ENCODE measurements at places on chromosomes 4 and X.

DNA sequence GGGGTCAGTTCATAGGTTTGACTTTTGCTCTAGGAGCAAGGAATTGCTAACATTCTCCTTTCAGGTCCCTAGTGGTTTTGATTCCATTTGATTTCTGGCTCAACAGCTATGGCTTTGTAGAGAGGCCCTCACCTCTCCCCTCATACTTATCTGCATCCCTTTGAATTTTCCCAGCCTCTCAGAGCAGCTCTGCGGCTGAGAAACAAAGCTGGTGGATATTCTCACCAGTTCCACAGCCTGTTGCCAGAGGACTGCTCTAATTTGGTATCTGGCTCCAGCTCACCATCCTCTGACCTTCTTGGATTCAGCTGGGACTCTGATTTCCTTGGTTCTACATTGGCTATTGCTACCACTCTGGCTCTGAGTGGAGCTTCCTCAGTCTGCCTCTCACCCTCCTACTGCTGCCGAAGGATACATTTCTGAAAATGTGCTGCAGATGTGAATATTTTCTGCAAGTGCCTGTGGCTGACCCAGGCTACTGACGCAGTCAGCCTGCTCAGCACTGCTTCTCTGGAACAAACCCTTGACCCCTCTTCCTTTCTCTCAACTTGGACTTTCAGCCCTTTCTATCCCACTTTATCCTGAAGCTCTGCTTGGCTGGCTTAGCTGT lies 110.9 kb upstream of the ENPEP start:
- no peak for DNase-seq

DNA sequence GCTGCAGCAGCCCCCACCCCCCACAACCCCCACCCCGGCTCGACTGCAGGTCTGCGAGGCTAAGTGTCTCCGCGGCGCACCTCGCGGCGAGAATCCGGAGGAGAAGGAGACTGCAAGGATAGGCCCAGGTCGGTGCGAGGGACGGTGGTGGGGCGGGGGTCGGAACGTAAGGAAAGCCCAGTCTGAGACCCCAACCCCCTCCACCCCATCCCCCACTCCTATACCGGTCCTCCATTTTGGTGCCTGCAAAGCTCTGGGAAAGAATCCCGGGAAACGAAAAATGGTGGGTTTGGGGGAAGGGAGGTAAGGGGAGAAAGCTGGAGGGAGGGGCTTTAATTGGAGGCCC lies 614 bp downstream of the BEX3 start:
- DNase-seq: peak; percentile 1

DNA sequence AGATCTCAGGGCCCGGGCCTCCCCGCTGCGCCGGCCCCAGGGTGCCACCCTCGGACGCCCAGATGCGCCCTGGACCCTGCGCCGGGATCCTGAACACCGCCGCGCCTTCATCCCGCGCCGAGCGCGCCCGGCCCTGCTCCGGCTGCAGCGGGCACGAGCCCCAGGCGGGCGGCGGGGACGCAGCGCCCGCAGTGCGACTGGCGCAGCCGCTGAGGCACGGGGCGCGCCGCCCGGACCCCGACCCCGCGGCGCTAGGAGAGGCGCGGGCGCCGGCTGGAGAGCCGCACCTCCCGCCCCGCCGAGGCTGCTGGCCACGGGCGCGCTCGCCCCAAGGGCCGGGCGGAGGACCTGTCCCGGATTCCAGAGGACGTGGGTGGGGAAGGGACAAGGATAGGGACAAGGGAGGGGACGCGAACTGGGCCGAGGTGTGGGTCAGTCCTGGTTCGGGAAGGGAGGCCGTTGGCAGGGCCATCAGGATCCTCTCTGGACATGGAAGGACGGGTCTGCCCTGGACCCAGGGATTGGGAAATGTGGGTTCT lies 1.1 kb downstream of the ZFYVE28 start:
- DNase-seq: no peak

DNA sequence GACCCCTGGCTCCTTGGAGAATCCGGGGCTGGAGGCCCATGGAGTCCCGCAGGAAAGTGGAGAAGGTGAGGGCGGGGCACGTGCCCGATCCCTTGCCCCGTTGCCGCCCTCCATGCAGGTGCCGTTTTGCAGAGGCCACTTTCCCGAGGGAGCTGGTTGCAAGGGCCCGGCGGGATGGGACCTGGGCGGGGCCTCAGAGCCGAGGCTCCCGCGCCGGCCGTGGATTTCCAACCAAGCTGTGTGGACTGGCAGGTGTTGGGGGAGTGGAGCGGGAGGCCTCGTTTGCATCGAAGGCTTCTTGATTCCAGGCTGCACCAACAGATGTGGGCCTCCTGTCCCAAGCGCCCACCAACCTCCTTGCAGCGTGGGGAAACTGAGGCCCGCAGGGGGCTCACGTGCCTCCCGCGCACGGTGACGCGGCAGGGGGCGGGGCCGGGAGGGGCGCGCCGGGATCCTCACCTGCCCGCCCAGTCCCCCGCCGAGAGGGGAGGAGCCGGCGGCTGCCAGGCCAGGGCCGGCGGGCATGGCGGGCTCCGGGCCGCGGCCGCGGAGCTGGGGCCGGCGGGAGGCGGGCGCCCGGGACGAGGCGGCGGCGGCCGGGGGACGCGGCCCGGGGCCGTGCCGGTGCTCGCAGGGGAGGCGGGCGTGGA lies 24.9 kb downstream of the SH3BP2 start:
- no peak for DNase-seq

- DNase-seq: no peak
Measured at GRCh38 chr4:2304877-2305561, 43.1 kb upstream of the MXD4 start.

DNA sequence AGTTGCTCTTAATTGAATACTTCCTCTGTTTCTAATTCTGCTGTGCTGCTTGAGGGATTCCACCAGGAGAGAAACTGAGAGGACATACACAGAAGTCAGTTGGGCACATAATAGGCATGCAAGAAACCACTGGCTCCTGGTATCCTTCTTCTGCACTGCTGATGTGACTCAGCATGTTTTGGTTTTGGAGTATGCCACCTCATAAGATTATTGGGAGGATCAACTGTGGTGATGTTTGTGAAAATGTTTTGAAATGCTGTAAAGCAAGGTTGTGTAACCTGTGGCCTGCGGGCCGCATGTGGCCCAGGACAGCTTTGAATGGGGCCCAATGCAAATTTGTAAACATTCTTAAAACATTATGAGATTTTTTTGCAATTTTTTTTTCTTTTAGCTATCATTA lies 119.6 kb downstream of the GATB start:
- no peak for DNase-seq
